H9 (cell line): ENCODE measurements at places on chromosomes 12 and 14. TPM values are rescaled to one million over a fixed set of nuclear protein-coding genes. Genes with fewer than 3 reads are reported as not detected.

DNA sequence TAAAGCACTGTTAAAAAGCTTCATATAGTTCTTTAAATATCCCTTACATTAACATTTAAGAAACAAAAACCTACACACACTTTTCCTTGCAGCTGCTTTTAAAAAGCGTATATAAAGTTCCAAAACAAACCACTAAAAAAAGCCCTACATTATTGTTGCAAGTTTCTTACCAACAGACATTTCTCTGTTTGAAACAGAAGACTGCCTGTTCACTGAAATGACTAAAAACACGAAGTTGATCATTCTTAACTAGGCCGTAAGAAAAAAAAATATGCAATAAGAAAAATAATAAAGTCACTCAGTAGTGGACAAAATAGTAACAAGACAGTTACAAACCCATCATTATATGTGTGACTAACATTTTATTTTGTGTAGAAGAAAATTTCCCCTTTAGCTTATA, 37.3 kb downstream of the KIF21A start:
- no peak for DNase-seq

- DNase-seq, result no peak
Measured at GRCh38 chr12:49784756-49785409, 43.3 kb downstream of the NCKAP5L start.

DNA sequence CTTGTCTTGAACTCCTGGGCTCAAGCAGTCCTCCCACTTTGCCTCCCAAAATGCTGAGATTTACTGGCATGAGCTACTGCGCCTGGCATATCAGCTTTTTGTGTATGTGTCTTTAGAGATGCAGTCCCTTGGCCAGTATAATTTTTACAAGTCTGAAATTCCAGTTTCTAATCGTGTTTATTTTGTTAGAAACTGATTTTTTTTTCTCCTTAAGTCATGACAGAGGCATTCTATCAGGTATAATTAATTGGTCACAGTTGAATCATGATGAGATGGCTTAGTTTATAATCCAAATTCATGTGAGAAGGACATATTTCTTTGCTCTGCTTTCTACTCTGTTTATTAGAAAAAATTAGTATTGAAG, 98.9 kb downstream of the PCNX1 start:
- no peak for DNase-seq

DNA sequence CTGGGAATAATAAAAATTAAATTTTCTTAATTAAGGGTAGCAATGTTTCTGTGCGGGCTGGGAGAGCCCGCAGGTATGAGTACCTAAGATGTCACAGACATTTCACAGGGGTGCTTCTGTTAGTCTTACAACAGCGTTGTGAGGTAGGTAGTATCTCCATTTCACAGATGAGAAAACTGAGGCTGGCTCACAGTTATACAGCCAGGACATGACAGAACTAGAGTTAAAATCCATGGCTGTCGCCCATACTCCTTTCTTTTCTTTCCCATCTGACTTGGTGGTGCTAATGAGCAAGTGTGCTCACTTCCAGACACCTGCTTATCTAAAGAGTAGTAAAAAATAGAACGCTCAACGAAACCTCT, 2.1 kb downstream of the BMAL2 start:
- no peak for DNase-seq

DNA sequence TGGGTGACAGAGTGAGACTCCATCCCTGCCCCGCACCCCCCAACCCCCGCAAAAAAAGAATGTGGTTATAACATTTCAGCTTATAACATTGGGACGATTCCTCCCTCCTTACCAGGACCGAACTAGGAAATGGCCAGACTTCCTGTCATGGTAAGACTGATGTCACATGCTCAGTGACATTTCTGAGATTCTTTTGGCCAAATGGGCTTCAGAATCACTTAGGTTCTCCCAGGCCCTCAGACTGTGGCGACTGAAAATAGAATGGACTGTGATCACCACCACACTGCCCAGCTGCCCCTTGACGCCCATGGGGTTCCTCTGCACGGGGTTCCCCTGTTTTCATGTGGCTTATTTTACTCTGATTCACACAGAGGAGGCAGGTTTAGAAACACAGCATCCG, 115.0 kb upstream of the EVL start:
- DNase-seq, result no peak

- no peak for DNase-seq
Measured at GRCh38 chr12:89493670-89494302, 30.8 kb downstream of the GALNT4 start.

- no peak for DNase-seq
Measured at GRCh38 chr12:68850390-68850789, 42.4 kb downstream of the MDM2 start.

DNA sequence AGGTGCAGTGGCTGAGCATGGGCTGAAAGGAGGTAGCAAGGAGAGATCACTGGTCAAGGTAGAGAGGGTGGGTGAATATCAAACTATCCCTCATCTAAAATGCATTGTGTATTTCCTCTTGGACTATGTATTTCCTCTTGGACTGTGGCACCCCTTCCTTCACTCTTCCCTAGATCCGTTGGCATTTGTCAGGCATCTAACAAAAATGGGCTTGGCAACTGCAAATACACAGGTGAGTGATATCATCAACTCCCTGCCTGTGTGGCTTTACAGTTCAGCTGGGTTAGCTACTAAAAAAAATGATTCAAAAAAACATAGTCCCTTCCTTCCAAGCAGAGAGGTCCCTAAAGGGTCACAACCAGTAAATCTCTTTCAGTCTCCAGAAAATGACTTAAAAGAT, 142.8 kb upstream of the FUT8 start:
- DNase-seq, result no peak

KRT78 gene
- total RNA-seq, result not detected in 2 replicates

PPP2R5C gene
- total RNA-seq, result 92.8 and 93.0 TPM in 2 replicates

FERMT2 gene
- total RNA-seq, result 128 and 136 TPM in 2 replicates
